ENCODE measurements at places on chromosomes 13 and 19. TPM values are rescaled to one million over a fixed set of nuclear protein-coding genes. Genes with fewer than 3 reads are reported as not detected.

DNA sequence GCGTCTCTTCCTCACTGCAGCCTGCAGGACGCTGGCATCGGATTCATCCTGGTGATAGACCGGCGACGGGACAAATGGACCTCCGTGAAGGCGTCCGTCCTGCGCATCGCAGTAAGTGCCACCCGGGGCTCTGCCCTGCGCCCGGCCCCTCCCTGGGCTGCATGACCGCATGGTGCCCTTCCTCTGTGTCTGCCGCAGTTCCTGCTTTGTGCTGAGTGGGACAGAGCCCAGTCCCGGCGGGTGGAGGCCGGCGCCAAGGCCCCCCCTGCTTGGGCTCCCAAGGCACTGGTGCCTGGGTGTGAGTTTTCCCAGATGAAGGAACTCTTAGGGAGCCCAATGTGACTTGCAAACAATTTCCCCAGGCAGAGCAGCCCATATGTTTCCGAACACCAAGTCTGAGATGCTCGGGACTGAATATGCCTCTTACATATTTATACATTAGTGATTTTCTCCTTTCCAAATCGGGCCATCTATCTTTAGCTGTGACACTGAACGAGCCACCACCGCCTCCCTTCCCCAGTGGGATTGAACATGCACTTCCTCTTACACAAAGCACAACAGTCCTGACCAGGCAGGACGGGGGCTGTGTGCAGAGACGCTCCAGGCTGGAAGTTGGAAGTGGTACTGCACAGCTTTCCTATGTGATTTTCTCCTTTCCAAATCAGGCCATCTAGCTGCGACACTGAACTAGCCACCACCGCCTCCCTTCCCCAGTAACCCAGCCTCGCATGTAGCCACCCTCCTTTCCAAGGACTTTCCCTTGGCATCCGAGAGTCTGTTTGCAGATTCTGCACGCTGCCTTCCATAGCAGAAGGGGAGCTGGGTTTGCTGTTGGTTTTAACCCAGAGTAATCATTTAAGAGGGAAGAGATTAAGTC is 60.1 kb upstream of the F7 start:
- no peak overlapping the region for H3K4me3 ChIP-seq
- H3K27ac ChIP-seq = no peak overlapping the region
- DNase-seq = no peak
- H3K4me1 ChIP-seq = no peaks in the 10 kb centered on the region
- no peaks in the 10 kb centered on the region for H3K27me3 ChIP-seq
- H3K36me3 ChIP-seq = no peaks in the 10 kb centered on the region

- H3K27ac ChIP-seq = no peak overlapping the region
- H3K27me3 ChIP-seq = no peaks in the 10 kb centered on the region
- no peaks in the 10 kb centered on the region for H3K36me3 ChIP-seq
- DNase-seq = peak; percentile 83
Observed at GRCh38 chr13:39451301-39451700, 151.7 kb downstream of the LHFPL6 start.

DNA sequence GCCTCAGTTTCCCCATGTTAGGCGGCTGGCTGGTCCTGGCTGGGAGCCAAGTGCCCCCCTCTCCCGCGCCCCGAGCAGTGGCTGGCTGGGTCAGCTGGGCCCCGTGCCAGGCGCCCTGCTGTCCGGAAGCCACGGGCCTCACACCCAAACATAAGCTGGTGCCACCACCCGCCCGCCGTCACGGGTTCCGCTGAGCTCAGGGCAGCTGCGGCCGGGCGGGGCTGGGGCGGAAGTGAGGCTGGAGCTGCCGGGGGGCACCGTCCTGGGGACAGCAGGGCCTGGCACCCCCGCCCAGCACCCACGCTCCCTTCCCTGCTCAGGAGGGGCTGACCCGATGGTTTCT is 19.3 kb downstream of the HCN2 start:
- no peak overlapping the region for H3K4me3 ChIP-seq
- no peaks in the 10 kb centered on the region for H3K36me3 ChIP-seq
- H3K27me3 ChIP-seq = no peaks in the 10 kb centered on the region
- H3K27ac ChIP-seq = peak overlapping the region; percentile 7
- no peak for DNase-seq

- no peaks in the 10 kb centered on the region for H3K4me1 ChIP-seq
- peak; percentile 37 for DNase-seq
- no peaks in the 10 kb centered on the region for H3K36me3 ChIP-seq
- H3K27ac ChIP-seq = no peak overlapping the region
- H3K4me3 ChIP-seq = no peak overlapping the region
Observed at GRCh38 chr13:105144936-105145335, 1390.5 kb downstream of the EFNB2 start.

GRIN2D gene
- 2.1 TPM for total RNA-seq

LGALS7 gene
- total RNA-seq = not detected

PSG1 gene
- total RNA-seq = not detected

DNA sequence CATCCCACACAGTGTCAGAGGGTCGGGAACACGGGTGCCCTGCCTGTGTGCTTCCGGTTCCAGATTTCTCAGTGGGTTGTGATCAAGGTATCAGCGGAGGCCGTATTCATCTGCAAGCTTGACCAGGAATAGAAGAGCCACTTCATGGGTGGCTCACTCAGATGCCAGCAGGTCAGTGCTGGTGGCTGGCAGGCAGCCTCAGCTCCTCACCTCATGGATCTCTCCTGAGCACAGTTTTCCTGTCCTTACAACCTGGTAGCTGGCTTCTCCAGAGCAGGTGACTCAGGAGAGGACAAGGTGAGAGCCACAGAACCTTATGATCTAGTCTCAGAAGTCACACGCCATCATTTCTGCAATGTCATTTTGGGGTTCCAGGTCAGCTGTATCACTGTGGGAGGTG is 44.8 kb upstream of the SPATA13 start:
- H3K27me3 ChIP-seq = no peaks in the 10 kb centered on the region
- DNase-seq = no peak
- no peaks in the 10 kb centered on the region for H3K4me1 ChIP-seq
- no peaks in the 10 kb centered on the region for H3K36me3 ChIP-seq

VSIG10L gene
- total RNA-seq = 0.62 TPM

- H3K4me1 ChIP-seq = peaks cover 13% of the 10 kb centered on the region
- H3K36me3 ChIP-seq = no peaks in the 10 kb centered on the region
- peak overlapping the region; percentile 86 for H3K27ac ChIP-seq
- H3K4me3 ChIP-seq = no peak overlapping the region
- H3K27me3 ChIP-seq = no peaks in the 10 kb centered on the region
Observed at GRCh38 chr19:6610934-6611852, 20.2 kb upstream of the CD70 start.

CD70 gene
- total RNA-seq = not detected

DNA sequence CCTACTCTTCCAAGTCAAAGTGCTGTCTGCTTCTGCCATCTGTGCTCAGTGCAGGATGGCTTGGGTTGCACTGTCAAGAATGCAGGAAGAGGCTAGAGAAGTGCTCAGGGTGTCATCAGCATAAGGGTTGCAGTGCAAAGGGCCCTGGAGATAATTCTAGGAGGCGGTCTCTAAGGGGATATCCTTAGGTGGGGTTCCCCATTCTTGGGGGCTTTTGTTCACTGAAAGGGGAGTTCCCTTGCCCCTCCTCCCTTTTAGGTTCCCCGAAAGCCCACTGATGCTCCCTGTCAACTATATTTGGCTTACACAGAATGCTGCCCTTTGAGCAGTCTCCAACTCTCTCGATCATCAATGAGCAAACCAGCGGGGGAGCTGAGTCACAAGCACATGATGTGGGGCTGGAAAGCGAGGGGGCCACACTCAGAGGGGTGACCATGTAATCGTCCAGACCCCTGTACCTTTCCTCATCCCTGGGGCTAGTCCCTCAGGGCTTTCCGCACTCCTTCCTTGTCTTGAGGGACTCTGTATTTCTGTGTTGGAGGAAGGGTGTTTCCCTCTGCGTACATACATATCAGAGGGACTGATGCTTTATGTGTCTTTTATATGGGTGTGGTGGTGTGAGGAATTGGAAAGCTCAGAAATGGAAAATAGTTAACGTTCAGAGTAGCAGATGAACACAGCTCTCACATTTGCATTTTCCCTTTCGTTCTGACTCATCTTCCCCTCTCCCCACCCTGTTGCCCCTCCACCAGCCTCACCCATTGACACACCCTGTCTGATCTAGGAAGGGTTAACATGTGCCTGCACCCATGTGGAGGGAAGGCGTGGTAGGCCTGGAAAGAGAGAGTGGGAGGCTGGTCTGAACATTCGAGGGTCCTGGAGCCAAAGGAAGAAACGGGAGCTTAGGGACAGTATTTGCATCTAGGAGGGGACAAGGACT is 6.7 kb downstream of the ZBTB32 start:
- no peaks in the 10 kb centered on the region for H3K27me3 ChIP-seq
- DNase-seq = no peak
- H3K4me3 ChIP-seq = no peak overlapping the region
- no peaks in the 10 kb centered on the region for H3K36me3 ChIP-seq

DHRS12 gene
- total RNA-seq = 6.4 TPM

PLEKHA4 gene
- 4.9 TPM for total RNA-seq

DNA sequence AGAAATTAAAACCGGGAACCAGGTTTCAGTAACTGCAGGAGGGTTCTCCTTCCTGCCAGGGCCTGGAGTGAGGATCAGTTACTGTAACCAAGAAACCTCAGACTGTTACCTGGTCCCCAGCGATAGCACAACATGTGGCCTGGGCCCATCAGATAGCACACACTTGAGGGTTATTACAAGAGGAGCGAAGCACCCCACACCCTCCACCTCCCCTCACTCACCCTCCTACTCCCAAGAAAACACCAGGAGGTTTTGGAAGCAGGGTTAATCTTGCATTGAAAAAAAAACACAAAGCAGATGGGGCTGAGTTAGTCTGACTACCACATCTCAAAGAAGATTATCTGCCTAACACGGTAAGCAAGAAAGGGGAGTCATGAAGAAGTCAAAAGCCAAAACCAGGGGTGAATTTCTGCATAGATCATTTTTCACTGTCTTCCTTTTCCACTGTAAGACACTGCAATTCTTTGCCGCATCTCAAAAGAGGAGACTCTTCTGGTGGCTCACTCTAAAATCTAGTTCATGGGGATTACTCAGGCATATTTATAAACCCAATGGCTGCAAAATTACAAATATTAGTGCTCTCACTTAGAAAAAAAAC is 75.9 kb upstream of the DOCK9 start:
- no peak overlapping the region for H3K27ac ChIP-seq
- DNase-seq = no peak
- peaks cover 7% of the 10 kb centered on the region for H3K4me1 ChIP-seq
- H3K36me3 ChIP-seq = no peaks in the 10 kb centered on the region
- no peak overlapping the region for H3K4me3 ChIP-seq

GRCh38 chr19:18477974-18478373 is 40.0 kb upstream of the ISYNA1 start:
- H3K27ac ChIP-seq = no peak overlapping the region
- no peaks in the 10 kb centered on the region for H3K36me3 ChIP-seq

GRCh38 chr13:46665633-46666482 is 112.9 kb downstream of the LRCH1 start:
- H3K27ac ChIP-seq = peak overlapping the region; percentile 34
- H3K4me1 ChIP-seq = peaks cover 51% of the 10 kb centered on the region
- no peaks in the 10 kb centered on the region for H3K27me3 ChIP-seq
- H3K36me3 ChIP-seq = no peaks in the 10 kb centered on the region

GRCh38 chr13:41565846-41566245 is 108.5 kb downstream of the RGCC start:
- no peak for DNase-seq
- H3K27ac ChIP-seq = peak overlapping the region; percentile 64
- peaks cover 37% of the 10 kb centered on the region for H3K4me1 ChIP-seq

HRC gene
- total RNA-seq = not detected

DNA sequence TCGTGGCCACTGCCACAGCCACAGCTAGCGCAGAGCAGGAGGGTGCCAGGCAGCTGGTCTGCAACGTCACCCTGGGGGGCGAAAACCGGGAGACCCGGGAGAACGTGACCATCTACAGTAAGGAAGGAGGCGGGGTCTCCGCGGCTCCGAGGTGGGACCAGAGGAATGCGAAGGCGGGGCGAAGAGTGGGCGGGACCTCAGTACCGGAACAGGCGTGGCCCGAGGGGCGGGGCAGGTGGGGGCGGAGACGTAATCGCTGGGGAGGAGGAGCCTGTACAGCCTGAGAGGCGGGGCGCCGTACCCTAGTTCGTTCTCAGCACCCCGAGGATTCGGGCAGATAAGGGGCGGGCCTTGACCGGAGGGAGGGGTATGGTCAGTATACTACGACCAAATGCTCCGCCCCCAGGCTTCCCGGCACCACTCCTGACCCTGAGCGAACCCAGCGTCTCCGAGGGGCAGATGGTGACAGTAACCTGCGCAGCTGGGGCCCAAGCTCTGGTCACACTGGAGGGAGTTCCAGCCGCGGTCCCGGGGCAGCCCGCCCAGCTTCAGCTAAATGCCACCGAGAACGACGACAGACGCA is 2.5 kb downstream of the ICAM5 start:
- H3K4me1 ChIP-seq = peaks cover 25% of the 10 kb centered on the region
- no peak overlapping the region for H3K27ac ChIP-seq
- peaks cover 54% of the 10 kb centered on the region for H3K27me3 ChIP-seq
- H3K36me3 ChIP-seq = no peaks in the 10 kb centered on the region
- DNase-seq = peak; percentile 48
- H3K4me3 ChIP-seq = no peak overlapping the region

GRCh38 chr13:32726374-32727037 is 140.3 kb downstream of the PDS5B start:
- H3K4me1 ChIP-seq = peaks cover 8% of the 10 kb centered on the region
- no peak overlapping the region for H3K27ac ChIP-seq
- no peak for DNase-seq
- no peaks in the 10 kb centered on the region for H3K36me3 ChIP-seq
- H3K27me3 ChIP-seq = no peaks in the 10 kb centered on the region

DNA sequence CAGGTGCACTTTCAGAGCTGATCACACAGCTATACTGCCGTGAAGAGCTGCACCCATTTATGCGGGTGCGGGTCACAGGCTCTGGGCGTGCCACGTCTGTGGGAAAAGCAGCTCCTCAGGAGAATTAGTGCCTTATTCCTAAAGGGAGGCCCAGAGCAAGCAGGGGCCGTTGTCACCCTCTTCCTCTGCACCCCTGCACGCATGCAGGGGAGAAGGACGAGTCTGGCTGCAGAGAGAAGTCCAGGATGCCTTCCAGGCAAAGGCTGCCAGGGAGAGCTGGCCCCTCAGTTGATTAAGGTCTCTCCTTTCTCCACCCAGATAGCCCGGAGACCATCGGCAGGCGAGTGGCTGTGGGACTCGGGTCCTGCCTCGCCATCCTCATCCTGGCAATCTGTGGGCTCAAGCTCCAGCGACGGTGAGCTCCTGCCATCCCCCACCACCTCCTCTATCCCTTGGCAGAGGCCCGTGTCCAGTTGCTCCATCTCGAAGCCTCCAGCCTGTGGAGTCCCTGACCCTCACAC is 3.1 kb upstream of the FFAR1 start:
- H3K4me3 ChIP-seq = no peak overlapping the region
- no peak overlapping the region for H3K27ac ChIP-seq
- DNase-seq = no peak
- no peaks in the 10 kb centered on the region for H3K27me3 ChIP-seq
- H3K36me3 ChIP-seq = no peaks in the 10 kb centered on the region
- no peaks in the 10 kb centered on the region for H3K4me1 ChIP-seq

GRCh38 chr13:99916366-99917103 is 55.0 kb downstream of the ZIC5 start:
- no peak overlapping the region for H3K4me3 ChIP-seq
- no peaks in the 10 kb centered on the region for H3K4me1 ChIP-seq
- H3K27ac ChIP-seq = no peak overlapping the region
- DNase-seq = peak; percentile 72
- H3K27me3 ChIP-seq = peaks cover 10% of the 10 kb centered on the region
